ENCODE measurements at places on chromosomes 1 and 21. TPM values are rescaled to one million over a fixed set of nuclear protein-coding genes. Genes with fewer than 3 reads are reported as not detected.

- no peak for DNase-seq
These were observed 2.1 kb upstream of the LCE2C start for GRCh38 chr1:152673016-152673415.

DNA sequence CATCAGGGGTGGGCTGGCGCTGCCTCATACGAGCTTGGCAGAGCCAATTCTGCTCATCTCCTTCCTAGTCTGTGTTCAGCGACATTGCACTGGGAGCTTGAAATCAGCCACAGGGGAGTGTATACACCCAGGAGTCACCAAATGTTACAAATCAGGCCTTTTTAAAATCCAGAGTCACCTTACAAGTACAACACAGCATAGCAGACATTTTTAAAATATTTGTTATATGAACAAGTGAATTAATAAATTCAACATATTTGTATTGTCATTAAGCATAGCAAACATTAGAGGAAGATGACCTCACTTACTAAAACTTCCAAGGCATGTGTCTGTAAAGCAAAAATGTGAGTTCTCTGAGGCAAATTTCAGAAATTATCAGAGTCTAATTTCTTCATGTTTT lies 210.0 kb downstream of the HLX start:
- peak; percentile 61 for DNase-seq

- peak; percentile 64 for DNase-seq
These were observed 26.7 kb upstream of the RPTN start for GRCh38 chr1:152185544-152186391.

DNA sequence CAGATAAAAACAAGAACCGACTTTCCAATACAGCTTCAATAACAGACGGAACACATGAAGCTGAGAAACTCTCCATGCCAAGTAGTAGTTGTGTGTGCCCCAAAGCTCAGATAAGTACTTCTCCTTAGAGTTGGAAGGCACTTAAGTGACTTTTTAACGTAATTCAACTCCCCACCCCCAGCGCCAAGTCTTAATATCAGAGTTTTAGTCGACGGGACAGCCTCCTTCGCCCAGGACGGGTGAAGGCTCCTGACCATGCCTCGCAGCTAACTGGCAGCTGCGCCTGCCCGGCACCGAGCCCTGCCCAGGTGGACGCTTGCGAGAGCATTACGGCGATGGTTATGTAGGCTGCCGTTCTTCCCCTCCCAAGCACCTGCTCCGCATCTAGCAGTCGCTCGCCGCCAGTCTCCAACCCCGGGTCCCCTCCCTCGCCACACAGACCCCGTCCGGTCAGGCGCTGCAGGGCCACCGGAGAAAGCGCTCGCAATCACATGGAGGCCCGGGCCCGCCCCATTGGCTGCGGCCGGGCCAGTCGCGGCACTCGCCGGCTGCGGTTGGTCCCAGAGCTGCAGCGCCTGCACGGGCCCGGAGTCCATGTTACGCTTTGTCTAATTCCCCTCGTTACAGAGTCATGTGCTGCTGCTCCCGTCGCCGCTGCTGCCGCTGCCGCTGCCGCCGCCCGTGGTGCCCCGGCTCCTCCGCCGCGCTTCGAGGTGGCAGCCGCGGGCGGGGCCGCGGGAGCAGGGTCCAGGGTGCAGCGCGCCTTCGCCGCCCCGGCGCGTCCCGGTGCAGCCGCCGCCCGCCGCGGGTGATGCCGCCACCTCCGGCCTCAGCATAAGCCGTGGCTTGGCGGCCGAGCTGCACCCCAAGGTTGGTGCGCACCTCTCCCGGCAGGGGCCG lies at the start of gene LRRC8D:
TSS of gene LRRC8D (plus strand) at position 611 of the 900 bp plus-strand sequence. CDS start 112,037 bp downstream, outside the sequence.
- DNase-seq: peak; percentile 72

DNA sequence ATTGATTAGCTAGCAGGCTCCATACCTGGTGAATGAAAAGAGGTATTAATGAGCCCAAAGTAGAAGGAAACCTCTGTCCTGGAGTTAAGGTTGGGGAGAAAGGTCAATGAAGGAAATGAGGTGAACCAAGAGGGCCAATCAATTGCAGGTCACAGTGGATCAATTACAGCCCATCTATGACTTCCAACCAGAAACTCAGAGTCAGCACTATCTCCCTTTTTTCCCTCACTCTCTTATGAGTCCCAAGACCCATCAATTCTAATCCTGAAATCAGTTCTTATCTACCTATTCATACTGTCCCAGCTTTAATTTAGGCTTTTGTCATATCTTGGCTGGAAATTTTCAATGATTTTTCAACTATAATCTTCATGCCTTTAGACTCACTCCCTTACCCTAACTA lies 433.2 kb upstream of the PKN2 start:
- no peak for DNase-seq

DNA sequence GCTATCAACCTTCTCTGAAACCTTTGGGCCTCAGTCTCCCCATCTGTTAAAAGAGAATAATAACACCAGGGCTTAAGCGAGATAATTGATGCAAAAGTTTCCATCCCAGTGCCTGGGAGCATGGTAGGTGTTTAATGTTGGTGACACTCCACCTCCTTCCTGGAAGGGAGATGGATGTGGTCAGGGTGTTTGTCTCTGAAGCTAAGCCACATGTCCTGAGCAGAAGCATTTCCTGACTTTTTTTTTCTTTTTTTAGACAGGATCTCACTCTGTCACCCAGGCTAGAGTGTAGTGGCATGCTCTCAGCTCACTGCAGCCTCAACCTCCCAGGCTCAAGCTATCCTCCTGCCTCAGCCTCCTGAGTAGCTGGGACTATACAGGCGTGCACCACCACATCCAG lies 72.6 kb upstream of the HMGB4 start:
- no peak for DNase-seq

GRCh38 chr1:113396585-113396984 lies 6.3 kb downstream of the MAGI3 start:
- peak; percentile 78 for DNase-seq

DNA sequence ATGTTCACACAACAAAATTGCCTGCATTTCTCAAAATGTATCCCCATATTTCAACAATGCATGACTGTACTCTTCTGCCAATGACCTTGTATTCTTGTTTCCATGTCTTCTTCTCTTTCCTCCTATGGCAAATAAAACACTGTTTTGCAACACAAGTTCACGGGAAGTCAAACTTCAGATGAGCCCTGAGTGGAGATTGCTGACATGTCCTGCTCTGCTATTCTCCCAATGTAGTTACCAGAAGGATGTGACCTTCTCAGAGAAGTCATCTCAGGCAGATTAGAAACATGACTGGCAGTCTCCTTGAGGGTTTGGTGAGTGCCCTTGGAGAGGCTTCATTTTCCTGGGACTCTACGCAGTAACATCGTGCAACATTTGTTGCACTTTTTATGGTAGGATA lies 15.6 kb downstream of the FCGR2B start:
- no peak for DNase-seq

GRCh38 chr21:14744368-14744767 lies 198.3 kb upstream of the SAMSN1 start:
- DNase-seq: no peak

- no peak for DNase-seq
These were observed 19.6 kb downstream of the ARHGEF10L start for GRCh38 chr1:17558954-17559614.

LCE3D gene
- not detected for polyA plus RNA-seq

GJB4 gene
- not detected for polyA plus RNA-seq

LRRC8D gene
- 30.7 TPM for polyA plus RNA-seq

MROH9 gene
- not detected for polyA plus RNA-seq

S100A7 gene
- not detected for polyA plus RNA-seq

IVNS1ABP gene
- 18.3 TPM for polyA plus RNA-seq

Data from IMR-90 (cell line).